ENCODE measurements at places on chromosomes 13 and 19.

GRCh38 chr13:99636306-99636705 lies 135.0 kb downstream of the TM9SF2 start:
- no peak for DNase-seq

GRCh38 chr19:4487572-4487971 lies 15.5 kb downstream of the HDGFL2 start:
- DNase-seq: no peak

DNA sequence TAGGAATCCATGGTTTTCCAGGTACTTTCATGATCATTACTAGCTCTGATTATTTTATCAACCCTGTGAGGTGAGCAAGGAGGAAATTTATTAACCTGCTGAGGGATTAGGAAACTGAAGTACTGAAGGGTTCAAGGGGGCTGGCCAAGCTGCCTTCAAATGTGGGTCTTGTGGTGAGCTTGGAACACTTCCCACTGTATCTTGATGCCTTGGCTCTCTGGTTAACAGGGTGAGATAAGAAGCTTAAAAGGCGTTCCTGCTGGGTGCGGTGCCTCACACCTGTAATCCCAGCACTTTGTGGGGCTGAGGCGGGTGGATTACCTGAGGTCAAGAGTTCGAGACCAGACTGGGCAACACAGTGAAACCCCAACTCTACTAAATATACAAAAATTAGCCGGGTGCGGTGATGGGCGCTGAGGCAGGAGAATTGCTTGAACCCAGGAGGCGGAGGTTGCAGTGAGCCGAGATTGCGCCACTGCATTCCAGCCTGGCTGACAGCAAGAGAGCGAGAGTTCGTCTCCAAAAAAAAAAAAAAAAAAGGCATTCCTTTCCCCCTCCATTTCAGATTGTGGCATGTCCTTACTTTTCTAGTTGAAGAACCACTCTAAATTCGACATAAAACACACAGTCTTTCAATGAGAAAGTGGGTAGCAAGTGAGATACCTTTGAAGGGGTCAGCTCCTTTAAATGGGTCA lies 70.2 kb downstream of the KLF2 start:
- no peak for DNase-seq

DNA sequence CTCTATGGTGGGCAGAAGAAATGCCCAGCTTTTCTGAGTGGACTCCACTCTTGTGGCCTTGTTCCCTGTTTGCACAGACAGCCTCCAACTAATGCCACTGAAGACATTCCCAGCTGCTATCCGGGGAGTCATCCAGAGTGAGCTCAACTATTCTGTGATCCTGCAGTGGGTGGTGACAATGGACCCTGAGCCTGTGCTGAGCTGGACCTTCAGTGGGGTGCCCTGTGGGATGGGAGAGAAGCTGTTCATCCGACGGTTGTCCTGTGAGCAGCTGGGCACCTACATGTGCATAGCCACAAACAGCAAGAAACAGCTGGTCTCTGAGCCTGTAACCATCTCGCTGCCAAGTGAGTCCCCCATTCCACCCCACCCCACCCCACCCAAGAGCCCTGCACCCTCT lies 10.3 kb downstream of the IGSF23 start:
- DNase-seq: no peak

GRCh38 chr13:44259045-44260027 lies 114.3 kb upstream of the SERP2 start:
- DNase-seq: no peak

DNA sequence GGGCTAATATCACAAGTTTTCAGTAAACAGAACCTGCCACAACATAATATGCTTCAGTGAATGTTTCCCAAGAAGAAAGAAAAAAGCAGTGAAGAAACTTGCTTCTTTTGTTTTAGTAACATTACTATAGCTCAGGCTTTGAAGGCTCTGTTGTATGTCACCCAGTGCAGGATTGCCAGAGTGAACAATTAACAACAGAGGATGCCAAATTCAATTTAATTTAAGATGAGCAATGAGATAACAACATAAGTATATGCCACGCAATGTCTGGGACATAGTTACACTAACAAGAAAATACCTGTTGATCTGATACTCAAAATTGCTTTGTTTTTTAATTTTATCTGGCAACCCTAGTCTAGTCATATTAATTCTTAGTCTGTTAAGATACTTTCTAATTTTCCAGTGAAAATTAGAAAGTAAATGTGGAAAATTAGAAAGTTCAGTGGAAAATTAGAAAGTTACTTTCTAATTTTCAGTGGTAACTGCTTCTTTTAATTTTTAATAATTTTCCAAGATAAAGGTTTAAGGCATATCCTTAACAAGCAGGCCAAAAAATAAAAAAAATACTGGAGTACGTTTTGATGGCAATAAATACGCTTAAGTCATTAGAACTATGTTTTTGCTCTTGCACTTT lies 336.3 kb downstream of the SLITRK6 start:
- no peak for DNase-seq

DNA sequence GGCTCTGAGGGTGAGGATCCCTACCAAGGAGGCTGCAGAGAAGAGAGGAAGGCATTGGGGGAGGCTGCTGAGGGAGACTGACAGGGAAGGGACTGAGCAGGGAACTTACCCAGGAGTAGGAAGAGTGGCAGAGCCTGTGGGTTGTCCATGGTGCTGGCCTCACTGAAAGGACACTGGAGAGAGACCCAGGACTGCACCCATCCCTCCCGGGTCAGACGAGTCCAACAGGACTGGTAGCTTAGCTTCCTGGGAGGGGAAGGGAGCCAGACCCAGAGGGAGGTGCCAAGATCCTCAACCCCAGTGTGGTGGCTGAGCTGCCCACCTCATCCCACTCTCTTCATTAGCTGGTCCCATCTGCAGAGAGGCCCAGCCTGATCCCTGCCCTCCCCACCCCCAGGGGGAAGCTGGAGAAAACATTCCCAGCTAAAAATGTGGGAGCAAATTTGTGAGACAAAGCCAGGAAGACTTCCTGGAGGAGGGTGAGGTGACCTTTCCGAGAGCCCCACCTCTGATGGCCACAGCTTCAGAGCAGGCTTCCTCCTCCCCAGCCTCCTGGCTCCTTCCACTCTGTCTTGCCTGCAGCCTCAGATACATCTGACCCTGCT lies at the start of gene VSIG10L:
Gene VSIG10L (minus strand): TSS at position 164 of the 605 bp plus-strand sequence. CDS start 15 bp downstream, at position 149.
- DNase-seq: no peak

DNA sequence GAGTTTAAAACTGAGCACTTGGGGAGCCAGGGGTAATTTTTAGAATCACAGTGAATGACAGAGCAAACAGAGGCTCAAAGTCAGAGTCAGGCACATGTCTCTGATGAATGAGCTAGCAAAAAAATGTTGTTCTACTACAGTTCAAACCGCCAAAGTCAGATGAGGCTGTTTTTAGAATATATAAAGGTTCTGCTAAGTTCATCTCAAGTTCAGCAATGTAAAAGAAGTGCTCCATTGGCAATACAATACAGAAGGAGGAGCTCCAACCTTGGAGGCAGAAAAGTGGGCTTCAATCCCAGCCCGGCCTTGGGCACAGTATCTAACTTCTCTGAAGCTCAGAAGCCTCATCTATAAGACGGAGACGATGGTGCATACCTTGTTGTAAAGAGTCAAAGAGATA lies 70.1 kb upstream of the IPO5 start:
- DNase-seq: no peak

- no peak for DNase-seq
These were observed 13.7 kb downstream of the KLHL26 start for GRCh38 chr19:18650468-18651041.
